Epithelial cell of esophagus (primary cell): ENCODE measurements at places on chromosomes 12 and 14.

DNA sequence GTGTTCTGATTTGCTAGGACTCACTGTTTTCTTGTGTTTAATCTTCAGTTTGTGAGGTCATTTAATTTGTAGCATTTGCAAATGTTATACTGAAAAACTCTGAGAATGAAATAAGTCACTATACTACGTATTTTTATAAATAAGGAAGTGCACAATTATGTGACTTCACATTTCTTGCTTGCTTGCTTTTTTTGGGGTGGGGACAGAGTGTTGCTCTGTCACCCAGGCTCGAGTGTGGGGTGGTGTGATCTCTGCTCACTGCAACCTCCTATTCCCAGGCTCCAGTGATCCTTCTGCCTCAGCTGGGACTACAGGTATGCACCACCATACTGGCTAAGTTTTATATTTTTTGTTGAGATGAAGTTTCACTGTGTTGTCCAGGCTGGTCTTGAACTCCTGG lies 32.7 kb downstream of the RBM25 start:
- DNase-seq = no peak

- DNase-seq = no peak
Observed at GRCh38 chr14:94764573-94764972, 5.3 kb downstream of the GSC start.

- DNase-seq = peak; percentile 88
Observed at GRCh38 chr14:32259368-32260013, 56.4 kb upstream of the RNU6-8 start.

- no peak for DNase-seq
Observed at GRCh38 chr12:65657635-65658034, 166.6 kb upstream of the HMGA2 start.

- DNase-seq = no peak
Observed at GRCh38 chr14:65696801-65697200, 284.3 kb downstream of the FUT8 start.

DNA sequence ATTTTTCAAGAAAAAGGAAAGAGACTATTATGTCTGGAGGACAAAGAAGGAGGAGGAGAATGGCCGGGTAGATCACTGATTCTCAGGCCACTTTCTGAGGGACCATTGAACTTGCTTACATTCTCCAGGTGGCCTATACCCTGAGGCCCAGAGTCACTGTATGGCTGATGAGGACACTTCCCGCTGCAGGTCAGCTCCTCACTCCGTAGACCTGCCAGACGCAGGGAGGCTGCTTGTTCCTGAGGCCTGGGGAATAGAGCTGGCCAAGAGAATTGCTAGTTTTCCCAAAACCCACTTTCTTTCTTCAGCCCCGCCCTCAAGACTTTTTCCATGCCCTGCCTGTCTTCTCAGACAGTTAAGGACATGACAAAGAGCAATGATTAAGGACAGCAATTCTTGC lies 510.5 kb upstream of the TBX3 start:
- DNase-seq = no peak

- peak; percentile 22 for DNase-seq
Observed at GRCh38 chr12:41190338-41190737, 2.2 kb downstream of the PDZRN4 start.

- DNase-seq = no peak
Observed at GRCh38 chr14:58915646-58916045, 272.8 kb upstream of the DAAM1 start.

- no peak for DNase-seq
Observed at GRCh38 chr14:90574188-90575131, 177.6 kb downstream of the CALM1 start.

- no peak for DNase-seq
Observed at GRCh38 chr12:74985293-74985985, 224.2 kb downstream of the KCNC2 start.

GRCh38 chr12:108126990-108127501 lies 2.0 kb upstream of the WSCD2 start:
- no peak for DNase-seq

DNA sequence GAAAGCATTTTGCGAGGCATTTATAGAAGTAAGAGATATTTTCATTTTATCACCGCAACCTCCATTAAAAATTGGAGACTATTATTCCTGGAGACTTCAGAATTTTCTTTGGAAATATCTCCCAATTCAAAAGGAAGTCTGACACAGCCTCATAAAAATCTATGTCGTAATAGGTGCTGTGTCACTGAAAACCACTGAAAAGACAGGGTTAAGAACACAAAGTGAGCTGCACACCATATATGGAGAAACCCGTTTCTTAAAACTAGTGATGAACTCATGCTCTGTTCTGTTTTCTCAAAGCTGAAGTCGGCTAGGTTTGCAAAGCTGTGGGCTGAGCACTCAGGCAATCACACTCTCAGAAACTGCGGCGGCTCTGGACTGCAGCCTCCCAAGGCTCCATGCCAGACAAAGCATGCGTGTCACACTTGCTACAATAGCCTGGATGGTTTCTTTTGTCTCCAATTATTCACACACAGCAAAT lies at the start of gene GLIPR1:
Gene GLIPR1 (plus strand): TSS at position 287 of the 481 bp plus-strand sequence. CDS start 126 bp downstream, at position 413.
- DNase-seq = peak; percentile 92
